ENCODE measurements at places on chromosomes 7 and 10.

- no peak for DNase-seq
These were observed 387.3 kb upstream of the MGMT start for GRCh38 chr10:129079705-129080104.

DNA sequence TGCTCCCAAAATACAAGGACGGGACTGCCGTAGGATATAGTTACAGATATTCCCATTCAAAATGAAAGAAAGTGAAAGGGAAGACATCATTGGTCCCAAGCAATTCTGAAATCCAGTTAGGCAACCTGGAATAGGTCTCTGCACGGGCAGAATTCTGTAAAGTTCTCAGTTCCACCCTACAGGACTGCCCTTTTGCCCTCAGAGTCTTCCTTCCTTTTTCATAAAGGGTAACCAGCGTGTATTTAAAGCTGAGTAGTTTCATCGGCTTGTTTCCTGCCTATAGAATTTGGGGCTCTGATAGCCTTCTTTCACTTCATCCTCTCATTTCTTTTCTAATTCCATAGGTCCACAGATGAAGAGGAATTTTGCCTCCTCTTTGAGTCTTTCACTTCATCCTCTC is 20.0 kb downstream of the COPG2 start:
- DNase-seq, result no peak

DNA sequence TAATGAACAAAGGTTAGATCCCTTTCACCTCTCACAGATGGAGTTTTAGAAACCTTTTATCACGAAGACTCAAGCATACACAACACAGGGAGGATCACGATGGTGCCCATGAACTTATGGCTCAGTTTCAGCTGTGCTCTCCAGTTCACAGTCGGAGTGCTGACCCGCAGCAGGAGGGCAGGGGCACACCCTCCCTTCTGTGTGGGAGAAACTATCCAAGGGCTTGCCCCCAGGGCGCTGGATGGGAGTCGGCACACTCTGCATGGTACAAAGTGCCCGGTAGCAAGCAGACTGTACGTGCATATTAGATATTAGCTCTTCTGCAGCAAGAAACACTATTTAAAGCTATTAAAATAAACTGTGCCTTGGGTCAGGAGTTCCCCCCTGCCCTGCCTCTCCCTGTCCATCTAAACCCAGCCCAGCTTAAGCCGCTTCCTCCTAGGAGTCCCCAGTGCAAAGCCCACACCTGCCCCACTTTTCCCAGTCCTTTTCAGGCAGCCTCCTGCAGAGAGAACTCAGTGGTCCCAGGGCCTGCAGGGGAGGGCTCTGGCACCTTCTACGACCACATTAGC is 76.5 kb downstream of the CHST15 start:
- DNase-seq, result no peak

GRCh38 chr10:54708021-54708420 is 93.0 kb downstream of the PCDH15 start:
- DNase-seq, result no peak

DNA sequence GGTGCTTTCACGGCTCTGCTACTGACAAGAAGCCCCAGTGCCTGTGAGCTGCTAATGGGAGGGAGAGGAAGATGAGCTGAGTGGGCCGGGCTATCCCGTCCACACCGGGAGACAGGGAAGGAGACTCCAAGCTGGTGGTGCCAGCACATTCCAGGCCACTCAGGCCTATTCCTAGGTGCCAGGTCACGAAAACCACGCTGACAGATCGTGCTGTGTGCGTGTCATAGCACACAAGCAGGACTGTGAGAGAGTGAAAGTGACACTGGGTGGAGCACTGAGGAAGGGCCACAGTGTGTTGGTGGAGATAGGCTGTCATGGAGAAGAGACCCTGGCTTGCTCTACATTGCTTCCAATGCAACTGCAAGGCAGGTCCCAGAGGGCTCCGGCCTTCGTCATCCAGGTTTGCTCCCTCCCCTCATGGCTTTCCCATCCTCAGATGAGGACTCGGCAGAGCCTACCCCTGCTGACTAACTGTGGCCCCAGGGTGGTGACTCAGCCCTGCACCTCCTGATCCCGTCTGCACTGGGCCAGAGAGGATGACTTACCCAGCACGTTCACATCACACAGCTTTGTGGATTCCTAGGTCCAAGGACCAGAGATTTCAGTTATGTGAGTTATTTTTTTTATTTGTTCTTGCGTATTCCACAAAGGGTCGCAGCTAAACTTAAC is 167.3 kb downstream of the EGFR start:
- no peak for DNase-seq

DNA sequence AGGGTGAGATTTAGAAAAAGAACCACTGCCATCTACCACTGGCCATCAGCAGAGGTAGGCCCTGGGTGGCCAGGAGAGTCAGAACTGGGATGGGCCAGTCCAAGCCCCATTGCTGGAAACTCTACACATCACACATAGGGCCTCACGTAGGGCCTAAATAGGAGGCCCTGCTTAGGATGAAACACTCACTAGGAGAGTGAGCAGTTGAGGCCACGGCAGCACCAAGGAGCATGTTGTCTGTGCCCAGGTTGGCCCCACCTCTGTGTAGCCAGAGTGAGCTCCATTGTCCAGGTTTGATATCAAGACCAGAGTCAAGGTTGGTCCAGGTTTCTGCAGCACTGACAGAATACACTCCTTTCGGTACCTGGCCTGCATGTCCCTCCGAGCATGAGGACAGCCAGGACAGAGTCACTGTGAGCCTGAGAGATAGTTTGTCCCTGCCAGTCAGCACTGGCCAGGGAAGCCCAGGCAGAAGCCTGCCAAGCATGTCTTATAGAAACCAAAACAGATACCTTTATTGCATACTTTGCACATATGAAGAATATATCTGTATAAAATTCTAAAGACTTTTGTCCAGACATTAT is 77.9 kb upstream of the CAMK2B start:
- DNase-seq, result no peak

DNA sequence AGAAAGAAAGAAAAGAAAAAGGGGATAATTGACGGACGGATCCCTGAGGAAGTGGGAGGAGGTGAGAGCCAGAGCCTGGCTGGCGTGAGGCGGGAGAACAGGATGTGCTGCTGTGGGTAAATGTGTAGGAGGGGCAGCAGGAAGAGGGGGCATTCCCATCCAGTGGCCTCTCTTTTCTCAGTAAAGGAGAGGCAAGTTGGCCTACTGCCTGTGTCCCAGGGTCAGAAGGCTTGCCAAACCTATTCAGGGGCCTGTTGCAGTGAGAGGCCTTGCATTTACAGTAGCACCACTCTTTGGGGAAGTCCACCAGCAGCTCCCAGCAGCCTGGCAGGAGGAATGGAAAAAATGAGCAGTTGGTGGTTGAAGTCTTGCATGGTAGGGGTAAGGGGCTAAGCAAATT is 26.6 kb upstream of the ASCC1 start:
- DNase-seq, result no peak

DNA sequence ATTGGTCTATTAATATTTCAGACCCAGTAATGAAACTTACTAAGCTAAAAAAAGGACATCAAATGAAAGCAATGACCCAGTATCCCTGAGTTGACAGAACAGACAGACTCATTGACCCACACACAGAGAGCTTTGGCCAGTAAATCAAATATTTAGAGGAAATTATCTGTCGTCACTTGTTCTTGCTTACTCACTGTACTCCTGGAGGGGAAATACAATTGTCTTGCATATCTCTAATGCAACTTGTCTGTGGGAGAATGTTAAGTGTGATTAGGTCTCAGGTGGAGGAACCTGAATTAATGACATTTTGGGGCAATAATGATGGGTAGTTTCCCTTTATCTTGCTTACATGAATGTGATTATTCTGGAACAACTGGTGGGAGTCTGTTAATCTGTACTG is 80.4 kb downstream of the CUBN start:
- no peak for DNase-seq

DNA sequence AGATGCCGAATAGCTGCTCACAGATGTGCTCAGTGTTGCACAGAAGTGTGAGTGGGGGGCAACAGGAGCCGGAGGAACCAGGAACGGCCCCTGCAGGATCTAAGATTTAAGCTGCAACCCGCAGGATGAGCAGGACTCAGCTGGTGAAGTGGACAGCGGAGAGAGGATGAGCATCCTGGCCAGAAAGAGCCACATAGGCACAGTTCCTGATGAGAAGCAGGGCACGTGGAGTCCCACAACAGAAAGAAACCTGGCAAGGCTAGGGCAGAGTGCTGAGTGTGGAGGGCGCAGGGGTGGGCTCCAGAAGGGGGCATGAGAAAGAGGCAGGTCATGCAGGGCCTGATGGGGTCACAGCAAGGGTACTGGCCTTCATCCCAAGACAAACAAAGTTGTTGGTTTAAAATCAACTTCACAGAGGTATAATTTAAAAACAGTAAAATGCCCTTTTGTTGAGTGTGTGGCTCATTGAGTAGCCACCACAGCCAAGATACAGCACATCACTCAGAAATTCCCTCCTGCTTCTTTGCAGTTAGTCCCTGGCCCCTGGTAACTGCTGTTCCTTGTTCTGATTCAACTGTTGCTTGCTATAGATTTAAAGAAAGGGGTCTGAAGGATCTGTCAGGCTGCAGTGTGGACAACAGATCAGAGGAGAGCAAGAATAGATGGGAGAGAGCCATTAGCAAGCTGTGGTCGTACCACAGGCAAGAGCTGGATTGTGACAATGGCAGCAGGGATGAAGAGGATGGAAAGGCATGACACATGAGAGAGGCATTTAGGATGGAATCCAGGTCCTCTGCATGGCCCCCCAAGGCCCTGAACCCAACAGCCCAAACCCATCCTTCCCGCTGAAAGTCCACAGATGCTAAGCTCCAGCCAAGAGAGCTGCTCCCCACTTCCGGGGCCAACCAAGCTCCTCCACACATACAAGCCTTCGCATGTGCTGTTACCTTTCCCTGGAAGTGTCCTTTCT is 53.1 kb upstream of the OSBPL3 start:
- DNase-seq, result no peak

DNA sequence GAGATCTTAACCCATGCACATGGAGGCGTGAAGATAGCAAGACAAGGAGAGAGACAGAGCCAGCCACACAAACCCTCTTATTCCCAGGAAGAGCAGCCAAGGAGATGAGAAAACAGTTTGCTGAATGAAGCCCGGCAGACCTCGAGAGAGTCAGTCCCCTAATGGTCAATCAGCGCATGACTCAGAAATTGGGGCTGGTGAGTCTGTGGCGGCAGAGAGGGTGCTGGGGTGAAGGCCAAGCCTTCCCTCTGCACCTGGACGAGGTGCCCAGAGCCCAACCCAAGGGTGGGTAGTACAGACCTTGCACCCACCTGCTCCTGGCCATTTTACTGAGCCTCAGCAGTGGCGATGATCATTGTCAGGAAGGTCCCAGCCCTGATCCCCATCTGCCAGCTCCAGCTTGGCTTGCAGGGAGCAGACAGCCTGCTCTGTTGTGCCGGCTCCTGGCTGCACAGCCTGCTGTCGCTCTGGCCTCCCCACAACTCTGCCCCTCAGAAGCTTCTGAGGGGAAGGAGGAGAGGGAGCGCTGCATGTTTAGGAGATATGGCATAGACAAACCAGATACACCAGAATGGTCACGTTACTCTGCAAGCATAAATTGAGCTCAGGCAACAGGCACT is 256.6 kb downstream of the RPS24 start:
- DNase-seq, result no peak

- no peak for DNase-seq
These were observed 12.5 kb downstream of the ADK start for GRCh38 chr10:74163319-74164068.

DNA sequence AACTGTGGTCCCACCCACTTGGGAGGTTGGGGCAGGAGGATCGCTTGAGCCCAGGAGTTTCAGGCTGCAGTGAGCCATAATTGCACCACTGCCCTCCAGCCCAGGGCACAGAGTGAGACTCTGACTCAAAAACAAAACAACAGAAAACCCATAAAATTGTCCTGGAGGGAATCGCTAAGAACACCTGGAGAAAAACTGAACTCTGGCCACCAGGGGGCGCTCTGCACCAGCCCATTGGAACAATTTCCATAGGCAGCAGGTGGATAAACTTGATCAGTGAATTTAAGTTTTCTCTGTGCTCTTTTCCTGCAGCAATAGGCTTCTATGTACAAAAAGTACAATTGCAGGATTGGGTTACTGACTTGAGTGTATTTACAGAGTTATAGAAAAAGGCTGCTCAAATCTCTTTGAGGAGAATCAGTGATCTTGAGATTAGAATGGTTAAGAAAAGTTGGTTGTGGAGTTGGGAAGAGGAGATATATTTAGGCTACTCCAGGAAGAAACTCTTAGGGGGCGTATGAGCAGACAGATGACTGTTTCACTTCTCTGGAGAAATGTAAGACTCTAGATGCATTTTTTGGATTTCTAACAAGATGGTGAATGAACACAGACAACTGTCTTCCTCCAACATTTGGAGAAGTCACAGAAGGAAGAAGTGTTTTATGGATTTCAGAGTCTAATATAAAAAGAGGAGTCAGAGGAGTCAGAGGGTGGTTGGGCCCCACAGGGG is 274.9 kb upstream of the GALNT17 start:
- DNase-seq, result peak; percentile 23

- no peak for DNase-seq
These were observed 273.6 kb upstream of the HABP2 start for GRCh38 chr10:113279262-113279661.

GRCh38 chr10:86295791-86296190 is 70.8 kb downstream of the GRID1 start:
- DNase-seq, result no peak

DNA sequence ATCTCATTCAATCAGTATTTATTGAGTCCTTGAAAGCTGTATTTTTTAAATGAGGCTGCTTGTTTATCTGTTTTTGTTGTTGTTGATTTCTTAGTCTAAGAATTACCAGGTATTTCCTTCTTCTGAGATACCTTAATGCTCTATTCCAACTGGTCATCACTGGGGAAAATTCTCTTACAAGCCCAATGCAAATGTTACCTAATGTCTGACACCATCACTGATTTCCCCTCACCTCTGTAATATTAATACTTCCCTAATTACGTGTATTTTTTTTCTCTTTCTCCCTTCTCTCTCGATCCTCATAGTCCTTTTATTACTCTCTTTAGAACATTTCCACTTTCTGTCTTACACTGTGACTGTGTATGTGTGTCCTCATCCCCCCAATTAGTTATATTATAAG is 13.9 kb downstream of the HDAC9 start:
- no peak for DNase-seq

DNA sequence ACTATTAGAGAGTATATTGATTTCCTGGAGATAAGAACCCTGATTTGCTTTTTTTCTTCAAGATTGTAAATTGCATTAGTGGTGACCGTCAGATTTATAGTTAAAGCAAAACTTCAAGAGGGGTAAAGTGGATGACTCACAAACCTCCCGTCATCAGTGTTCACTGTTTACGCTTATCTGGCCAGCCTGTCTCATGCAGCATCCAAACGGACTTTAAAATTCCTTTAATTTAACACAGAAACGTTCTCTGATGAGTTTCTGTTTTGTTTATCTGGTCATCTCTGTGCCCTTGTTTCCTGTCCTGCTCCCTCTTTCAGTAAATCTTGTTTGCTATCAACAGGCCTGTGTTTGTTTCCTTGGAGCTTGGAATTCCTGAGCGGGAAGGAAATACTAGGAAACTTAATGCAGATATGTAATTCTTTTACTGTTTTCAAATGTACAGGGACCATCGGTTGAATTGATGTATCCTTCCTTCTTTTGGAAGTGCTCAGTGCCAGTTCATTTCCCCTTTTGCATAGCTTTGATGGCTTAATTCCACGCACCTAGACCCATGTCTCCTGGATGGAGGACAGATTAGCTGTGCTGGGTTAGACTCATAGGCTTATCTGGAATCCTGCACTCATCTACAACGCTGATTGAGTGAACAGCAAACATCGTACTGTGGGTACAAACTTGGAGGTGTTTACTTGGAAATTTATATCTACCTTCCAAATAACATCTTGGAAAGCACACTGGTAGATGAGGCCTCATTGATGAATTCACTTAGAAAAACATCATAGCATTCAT is 21.3 kb downstream of the PTPRE start:
- no peak for DNase-seq
